Thymus (tissue), 14 donors: ENCODE measurements at places on chromosomes 13 and 19.

DNA sequence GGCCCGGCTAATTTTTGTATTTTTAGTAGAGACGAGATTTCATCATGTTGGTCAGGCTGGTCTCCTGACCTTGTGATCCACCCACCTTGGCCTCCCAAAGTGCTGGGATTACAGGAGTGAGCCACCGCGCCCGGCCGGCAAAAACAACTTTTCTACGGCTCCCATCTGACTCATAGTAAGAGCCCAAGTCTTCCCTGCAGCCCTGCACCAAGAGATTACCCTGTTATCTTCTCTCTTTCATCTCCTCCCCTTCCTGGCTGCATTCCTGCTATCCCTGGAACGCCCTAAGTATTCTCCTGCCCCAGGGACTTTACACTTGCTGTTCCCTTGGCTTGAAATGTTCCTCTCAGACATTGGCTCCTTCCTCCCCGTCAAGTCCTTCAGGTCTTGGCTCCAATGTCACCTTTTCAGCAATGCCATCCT, 6.6 kb downstream of the AP2S1 start:
- no peak for DNase-seq

GRCh38 chr19:29817316-29817715, 5.5 kb downstream of the CCNE1 start:
- DNase-seq: no peak

DNA sequence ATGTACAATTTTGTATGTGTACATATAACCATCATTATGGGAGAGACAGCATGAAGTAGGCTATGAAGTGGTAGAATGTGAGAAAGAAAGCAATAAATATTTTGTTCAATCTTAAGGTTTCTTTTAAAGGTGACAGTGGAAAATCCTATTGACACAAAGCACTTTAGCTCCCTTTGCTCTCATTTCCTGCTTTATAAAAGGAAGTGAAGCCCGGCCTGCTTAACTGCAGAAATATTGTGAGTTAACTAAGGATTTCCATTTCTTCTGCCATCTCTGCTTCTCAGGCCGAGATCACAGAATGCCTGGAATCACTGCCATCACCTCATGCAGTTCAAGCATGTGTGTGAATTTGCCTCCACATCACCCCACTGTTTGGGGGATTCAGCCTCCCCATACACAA, 83.5 kb downstream of the FRY start:
- DNase-seq: no peak

DNA sequence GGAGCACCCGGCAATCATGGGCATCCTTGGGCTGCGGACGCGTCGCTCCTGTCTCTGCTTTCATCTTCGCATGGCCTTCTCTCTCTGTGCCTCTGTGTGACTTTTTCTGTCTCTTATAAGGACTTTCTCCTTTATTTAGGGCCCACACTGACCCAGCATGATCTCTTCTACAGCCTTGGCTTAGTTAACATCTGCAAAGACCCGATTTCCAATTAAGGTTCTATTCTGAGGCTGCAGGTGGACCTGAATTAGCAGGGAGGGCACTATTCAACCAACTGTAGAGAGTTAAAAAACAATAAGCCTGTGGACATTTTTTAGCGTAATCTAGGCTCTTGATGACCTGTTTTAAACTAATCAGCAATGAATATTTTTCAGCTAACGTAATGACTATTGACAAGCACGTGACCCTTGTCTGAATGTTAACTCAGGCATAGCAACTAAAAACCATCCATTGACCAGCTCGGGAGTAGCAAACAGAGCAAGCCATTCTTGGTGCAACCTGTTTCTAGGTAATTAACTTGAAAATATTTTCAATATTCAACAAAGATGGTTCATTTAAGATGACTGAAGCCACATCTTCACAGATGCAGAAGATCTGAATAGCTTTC, 15.2 kb downstream of the F10 start:
- DNase-seq: no peak

DNA sequence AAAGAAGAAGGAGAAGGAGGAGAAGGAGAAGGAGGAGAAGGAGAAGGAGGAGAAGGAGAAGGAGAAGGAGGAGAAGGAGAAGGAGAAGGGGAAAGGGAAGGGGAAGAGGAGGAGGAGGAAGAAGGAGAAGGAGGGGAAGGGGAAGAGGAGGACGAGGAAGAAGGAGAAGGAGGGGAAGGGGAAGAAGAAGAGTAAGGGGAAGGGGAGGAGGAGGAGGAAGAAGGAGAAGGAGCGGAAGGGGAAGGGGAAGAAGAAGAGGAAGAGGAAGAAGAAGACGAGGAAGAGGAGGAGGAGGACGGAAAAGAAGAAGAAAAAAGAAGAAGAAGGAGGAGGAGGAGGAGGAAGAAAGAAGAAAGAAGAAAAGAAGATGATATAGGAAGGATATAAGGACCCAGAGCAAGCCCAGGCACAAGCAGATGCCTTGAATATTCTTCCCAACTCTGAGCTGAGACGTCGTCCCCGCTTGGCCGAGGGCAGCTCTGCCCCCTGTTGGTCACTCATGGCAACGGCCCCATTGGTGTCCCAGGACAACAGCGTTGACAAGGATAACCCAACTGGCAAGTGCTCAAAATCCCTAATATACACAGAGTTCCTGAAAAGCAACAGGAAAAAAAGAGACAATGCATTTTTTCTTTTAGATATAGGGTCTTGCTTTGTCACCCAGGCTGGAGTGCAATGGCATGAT, 30.6 kb upstream of the IGSF23 start:
- DNase-seq: no peak

- DNase-seq: no peak
Observed at GRCh38 chr13:61142506-61142905, 273.1 kb downstream of the PCDH20 start.

DNA sequence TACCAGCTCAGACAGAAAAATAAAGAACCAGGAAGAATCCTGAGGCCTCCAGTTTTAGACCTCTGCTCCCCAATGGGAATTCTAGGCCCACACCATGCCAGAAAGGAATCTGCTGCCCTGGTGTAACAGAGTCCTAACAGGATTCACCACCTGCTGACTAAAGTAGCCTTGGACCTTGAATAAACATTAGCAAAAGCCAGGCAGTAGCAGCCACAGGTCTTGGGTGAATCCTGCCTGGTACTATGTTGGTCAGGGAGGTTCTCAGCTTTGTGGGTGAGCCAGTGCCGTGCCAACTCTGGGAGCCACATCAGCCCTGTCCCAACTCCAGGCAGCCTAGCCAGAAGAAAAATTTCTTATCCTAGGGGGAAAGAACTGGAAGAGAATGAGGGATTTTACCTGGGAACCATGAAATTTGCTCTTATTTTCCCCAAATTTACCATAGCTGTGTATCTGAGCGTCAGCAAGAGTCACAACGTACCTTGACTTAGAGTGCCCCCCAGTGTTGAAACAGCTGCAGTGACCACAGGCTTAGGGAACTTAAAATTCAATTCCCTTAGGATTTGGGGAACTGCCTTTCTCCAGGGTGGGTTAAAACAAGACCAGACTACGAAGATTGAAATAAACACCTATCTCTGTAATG, 1895.6 kb upstream of the PRR20A start:
- no peak for DNase-seq

- DNase-seq: no peak
Observed at GRCh38 chr19:27777242-27777641, 1435.7 kb downstream of the UQCRFS1 start.

GRCh38 chr13:75938811-75939560, 302.9 kb downstream of the LMO7 start:
- DNase-seq: no peak

- no peak for DNase-seq
Observed at GRCh38 chr13:84917252-84917878, 881.9 kb downstream of the SLITRK6 start.

DNA sequence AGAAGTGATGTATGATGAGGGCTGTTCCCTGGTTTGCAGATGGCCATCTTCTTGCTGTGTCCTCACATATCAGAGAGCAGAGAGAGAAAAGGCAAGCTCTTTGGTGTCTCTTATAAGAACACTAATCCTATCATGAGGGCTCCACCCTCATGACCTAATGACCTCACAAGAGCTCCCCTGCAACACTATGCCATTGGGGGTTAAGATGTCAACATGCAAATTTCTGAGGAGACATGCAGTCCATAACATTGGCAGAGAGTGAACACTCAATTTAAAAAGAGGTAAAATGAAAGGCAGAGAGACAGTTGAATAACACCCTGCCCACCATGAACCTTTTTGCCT, 10.9 kb downstream of the FAM187B start:
- no peak for DNase-seq

DNA sequence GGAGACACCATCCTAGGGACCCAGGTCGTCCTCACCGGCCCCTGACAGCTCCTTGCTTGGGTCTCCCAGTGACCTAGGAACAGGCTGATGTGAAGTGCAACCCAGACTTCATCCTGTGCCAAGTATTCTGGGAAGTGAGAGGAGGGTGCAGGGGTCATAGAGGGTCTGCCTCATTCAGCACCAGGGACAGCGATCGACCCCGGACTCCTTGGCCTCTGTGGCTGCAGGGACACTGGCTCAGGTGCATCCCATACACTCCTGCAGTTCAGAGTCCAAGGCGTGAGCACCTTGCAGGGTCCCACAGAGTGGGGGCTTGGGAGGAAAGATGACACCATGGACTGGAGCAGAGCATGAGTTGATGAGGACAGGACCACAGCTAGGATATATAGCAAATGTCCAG, 10.0 kb upstream of the OR10H2 start:
- no peak for DNase-seq

- no peak for DNase-seq
Observed at GRCh38 chr13:107422421-107422820, 792.9 kb downstream of the LIG4 start.

DNA sequence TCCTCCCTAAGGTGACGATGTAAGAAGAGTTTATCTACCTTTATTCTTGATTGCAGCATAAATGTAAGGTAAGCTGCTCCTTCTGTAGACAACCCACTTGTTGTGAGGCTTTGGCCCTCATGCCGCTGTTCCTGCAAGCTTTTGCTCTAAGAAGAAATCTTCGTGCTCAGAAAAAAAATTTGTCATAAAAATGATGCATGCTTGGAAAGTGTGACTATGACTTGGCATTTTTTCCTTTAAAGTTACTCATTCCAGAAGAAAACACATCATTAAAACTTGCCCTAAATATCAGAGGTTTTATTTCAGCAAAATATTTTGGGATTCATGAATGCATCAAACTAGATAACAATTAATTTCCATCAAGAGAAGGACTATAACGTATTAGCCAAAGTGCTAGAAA, 39.8 kb downstream of the KCTD12 start:
- DNase-seq: no peak

DNA sequence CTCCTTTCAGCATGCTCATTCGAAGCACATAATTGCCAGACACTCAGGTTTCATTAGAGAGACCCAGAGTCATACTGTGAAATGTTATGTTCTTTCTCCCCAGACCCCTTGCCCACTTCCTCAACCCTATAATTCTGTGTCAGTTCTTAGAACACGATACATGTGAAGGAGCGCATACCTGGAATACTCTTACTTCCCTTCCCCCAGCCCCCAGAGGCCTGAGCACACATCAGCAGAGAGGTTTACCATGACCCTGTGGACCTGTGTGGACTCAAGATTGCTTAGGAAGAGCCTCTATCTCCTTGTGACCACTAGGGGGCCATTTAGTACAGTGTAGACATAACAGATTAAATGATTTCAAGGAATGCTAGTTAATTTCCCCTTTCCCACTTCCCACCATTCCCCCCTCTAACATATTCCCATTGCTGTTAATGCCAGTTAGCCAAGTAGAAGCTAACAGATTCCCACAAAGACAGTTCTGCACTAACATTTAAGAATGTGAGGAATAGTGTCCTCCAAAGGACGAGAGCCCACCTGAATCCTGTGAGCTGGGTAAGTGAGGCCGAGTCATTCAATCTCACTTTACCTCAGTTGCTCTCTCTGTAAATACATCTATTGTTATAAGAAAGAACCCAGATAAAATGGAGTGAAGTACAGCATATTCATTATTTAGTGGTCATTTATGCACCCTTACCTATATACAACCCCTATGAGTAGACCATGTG, 154.2 kb upstream of the MAB21L1 start:
- DNase-seq: no peak

GRCh38 chr19:52590728-52591127, 20.6 kb downstream of the ZNF701 start:
- DNase-seq: no peak

DNA sequence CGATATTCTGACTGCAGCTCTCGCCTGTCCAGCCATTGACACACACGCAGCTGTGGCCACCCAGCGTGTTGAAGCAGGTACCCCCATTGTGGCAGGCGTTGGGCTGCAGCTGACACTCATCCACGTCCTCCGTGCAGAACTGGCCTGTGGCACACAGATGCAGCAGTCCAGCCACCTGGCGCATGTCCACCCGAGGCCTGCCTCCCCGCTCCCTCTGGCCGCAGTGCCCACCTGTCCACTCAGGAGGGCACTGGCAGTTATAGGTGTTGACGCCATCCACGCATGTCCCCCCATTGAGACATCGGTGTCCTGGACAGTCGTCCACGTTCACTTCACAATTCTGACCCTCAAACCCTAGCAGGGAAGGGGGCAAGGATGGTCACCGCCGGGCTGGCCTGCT, 9.3 kb downstream of the NOTCH3 start:
- no peak for DNase-seq

- DNase-seq: no peak
Observed at GRCh38 chr13:91389186-91389585, 9.2 kb upstream of the GPC5 start.

- no peak for DNase-seq
Observed at GRCh38 chr19:9354651-9355050, 8.2 kb upstream of the ZNF177 start.

DNA sequence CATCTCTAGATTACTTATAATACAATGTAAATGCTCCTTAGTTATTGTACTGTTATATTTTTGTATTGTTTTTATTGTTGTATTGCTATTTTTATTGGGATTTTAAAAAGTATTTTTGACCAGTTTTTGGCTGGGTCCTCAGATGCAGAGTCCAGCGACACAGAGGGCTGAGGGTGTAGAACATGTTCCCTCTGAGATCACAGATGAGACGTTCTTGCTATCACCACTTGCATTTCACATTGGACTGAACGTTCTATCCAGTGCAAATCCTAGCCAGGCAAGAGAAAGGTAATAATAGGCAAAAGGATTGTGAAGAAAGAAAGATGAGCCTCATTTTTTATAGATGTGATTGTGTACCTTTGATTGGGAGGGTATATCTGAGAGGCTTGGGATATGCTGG, 15.0 kb downstream of the ZSCAN5A start:
- no peak for DNase-seq

DNA sequence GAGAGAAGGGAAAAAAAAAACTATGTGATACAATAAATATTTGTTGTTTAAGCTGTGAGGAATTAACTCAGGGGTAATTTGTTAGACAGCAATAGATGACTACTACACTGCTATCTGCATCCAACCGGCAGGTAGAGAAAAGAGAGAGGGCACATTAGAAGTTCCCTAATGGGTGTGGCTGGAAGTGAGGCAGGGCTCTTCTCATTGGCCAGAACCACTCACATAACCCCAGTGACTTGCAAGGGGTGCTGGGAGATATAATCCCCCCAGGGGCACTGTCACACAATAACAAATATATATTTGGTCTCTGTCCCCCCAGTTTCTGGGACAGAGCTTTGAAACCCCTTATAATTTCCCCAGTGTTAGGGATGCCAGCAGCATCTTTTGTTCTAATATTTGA, 24.3 kb downstream of the FGF21 start:
- DNase-seq: no peak

- no peak for DNase-seq
Observed at GRCh38 chr19:37692956-37693620, 26.5 kb downstream of the ZNF607 start.
